Progenitor cell of endocrine pancreas (in vitro differentiated cells): ENCODE measurements at places on chromosomes 12 and 14. TPM values are rescaled to one million over a fixed set of nuclear protein-coding genes. Genes with fewer than 3 reads are reported as not detected.

Gene IAPP
- 0.24 TPM in 1 of 2 replicates, not detected in the other for total RNA-seq

Gene HOXC5
- 2.7 and 4.6 TPM in 2 replicates for total RNA-seq

DNA sequence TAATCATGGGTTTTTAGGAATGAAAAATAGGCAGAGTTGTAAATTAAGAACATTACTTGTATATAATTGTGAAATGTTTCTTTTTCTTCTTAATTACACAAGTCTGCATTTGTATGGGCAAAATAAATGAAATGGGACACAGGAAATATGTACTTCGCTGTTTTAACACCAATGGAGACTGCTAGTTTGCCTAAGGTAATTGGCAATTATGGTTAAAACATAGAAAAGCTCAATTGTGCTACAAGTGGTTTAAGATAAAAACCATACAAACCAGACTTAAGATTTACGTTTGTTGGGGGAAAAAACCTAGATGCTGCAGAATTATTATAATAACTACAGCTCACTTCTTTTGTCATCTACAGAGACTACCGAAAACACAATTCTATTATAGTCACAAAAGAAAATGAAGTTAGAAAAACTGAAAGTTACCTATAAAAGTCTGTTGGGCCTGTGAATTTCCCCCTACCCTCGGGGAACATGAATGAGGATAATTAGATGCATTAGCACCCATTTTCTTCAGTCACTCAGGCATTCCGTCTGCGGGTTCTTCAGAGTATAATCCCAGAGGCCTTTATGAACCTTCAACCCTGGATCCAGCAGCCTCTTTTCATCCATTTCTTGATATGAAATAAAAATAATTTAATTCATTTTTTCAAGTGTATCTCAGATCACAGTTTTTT is 37.2 kb downstream of the BTBD7 start:
- H3K4me1 ChIP-seq, result peaks cover 1% of the 10 kb centered on the region
- H3K36me3 ChIP-seq, result peaks cover 3% of the 10 kb centered on the region
- no peak overlapping the region for H3K4me3 ChIP-seq
- H3K27me3 ChIP-seq, result no peaks in the 10 kb centered on the region

Gene TESPA1
- not detected in 2 replicates for total RNA-seq

DNA sequence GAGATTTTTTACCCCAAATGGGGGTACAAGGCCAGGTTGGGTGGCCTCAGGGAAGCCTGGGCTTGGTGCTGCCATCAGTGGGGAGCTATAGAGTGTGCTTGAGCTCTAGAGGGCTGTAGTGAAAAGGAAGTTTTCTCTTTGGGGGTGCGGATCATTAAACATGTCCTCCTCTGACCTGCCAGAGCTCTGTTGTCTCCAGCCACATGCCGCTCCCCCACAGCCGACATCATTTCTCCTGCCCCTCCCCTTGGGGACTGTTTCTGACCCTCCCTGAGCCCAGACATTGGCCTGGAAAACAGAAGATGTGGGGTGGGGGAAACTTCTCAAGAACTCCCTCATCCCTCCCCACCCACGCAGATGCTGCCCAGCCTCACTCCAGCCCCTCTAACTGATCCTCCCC is 25.3 kb downstream of the DTX1 start:
- H3K4me1 ChIP-seq, result peaks cover 5% of the 10 kb centered on the region
- no peak for DNase-seq
- peaks cover 48% of the 10 kb centered on the region for H3K27me3 ChIP-seq

- DNase-seq, result no peak
- no peak overlapping the region for H3K4me3 ChIP-seq
- H3K27me3 ChIP-seq, result no peaks in the 10 kb centered on the region
- H3K4me1 ChIP-seq, result peaks cover 2% of the 10 kb centered on the region
- no peaks in the 10 kb centered on the region for H3K36me3 ChIP-seq
Observed at GRCh38 chr14:38074081-38074480, 133.6 kb upstream of the SSTR1 start.

DNA sequence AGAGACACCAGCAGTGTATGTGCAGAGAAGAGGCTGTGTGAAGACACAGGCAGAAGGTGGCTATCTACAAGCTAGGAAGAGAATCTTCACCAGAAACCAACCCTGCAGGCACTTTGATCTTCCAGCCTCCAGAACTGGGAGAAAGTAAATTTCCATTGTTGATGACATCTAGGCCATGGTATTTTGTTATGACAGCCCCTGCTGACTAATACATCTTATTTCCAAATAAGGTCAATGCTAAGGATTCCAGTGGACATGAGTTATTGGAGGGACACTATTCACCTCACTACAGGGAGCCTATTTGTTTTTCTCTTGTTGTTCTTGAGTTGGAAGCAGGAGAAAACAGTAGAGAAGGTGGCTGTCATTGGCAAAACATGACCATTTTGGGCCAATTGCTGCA is 88.5 kb upstream of the RIN3 start:
- H3K4me3 ChIP-seq, result no peak overlapping the region
- peaks cover 11% of the 10 kb centered on the region for H3K27me3 ChIP-seq
- H3K36me3 ChIP-seq, result no peaks in the 10 kb centered on the region

DNA sequence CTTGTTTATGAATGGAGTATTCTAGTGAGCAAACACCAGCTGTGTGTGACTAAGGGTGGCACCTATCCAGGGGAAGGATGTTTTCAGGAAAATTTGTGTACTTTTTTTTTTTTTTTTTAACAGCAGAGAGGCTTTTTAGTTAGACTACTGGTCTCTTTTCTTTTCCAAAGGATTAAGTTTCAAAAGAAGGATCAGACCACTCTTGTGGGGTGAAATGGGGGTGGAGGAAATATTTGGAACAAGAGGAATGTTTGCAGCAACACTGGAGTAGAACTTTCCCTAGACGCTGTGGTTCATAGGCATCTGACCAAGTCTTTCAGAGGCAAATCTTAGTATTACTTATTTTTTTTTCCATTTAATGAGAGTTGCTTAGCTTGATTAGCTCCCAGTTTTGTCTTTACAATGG is 21.1 kb downstream of the NUBPL start:
- no peaks in the 10 kb centered on the region for H3K27me3 ChIP-seq
- H3K36me3 ChIP-seq, result peaks cover 1% of the 10 kb centered on the region
- no peak overlapping the region for H3K4me3 ChIP-seq
- no peak for DNase-seq
- H3K4me1 ChIP-seq, result no peaks in the 10 kb centered on the region

Gene L2HGDH
- total RNA-seq, result 13.1 and 14.4 TPM in 2 replicates

GRCh38 chr12:53737093-53737808 is 10.0 kb upstream of the CALCOCO1 start:
- peaks cover 8% of the 10 kb centered on the region for H3K4me1 ChIP-seq
- no peak overlapping the region for H3K27ac ChIP-seq
- no peak overlapping the region for H3K4me3 ChIP-seq
- H3K27me3 ChIP-seq, result peaks cover 23% of the 10 kb centered on the region
